ENCODE measurements at places on chromosomes 11 and 22.

DNA sequence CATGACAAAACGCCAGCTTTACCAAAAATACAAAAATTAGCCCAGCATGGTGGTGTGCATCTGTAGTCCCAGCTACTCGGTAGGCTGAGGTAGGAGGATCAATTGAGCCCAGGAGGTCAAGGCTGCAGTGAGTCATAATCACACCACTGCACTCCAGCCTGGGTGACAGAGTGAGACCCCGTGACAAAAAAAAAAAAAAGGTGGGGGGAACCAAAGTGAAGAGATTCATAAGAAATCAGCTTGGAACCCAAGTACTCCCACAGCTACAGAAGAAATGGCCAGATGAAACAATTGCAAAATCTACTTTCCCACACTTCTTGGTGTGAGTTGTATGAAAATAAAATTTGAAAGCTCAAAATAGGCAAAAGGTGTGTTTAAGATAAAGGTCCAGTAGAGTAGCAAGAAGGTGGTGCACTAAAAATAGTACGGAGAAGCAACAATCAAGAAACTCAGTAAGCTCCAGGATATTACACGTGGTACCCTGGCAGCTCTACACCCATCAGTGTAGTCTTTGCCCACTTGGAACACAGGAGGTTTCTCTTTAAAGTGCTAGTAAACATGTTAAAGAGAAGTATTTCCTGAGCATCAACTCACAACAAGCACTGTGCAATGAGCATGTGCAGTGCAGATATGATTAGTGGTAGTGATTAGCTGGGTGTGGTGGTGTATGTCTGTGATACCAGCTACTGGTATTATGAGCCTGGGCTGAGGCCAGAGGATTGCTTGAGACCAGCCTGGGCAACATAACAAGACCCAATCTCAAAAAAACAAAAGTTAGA, 5.3 kb downstream of the HARBI1 start:
- no peak for DNase-seq

DNA sequence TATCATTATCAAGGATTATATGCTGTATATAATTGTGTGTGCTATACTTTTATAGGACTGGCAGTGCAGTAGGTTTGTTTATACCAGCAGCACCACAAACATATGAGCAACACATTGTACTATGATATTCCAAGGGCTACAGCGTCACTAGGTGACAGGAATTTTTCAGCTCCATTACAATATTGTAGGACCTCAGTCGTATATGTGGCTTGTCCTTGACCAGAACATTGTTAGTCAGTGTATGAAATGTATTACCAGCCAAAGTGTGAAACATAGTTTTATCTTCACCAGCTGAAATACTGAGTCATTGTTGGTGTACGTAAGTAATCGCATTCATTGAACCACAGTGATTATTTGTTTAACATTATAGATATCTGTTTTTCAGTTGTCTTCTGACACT, 20.4 kb downstream of the JHY start:
- DNase-seq, result no peak

- no peak for DNase-seq
Observed at GRCh38 chr22:33101550-33101949, 43.4 kb upstream of the SYN3 start.

DNA sequence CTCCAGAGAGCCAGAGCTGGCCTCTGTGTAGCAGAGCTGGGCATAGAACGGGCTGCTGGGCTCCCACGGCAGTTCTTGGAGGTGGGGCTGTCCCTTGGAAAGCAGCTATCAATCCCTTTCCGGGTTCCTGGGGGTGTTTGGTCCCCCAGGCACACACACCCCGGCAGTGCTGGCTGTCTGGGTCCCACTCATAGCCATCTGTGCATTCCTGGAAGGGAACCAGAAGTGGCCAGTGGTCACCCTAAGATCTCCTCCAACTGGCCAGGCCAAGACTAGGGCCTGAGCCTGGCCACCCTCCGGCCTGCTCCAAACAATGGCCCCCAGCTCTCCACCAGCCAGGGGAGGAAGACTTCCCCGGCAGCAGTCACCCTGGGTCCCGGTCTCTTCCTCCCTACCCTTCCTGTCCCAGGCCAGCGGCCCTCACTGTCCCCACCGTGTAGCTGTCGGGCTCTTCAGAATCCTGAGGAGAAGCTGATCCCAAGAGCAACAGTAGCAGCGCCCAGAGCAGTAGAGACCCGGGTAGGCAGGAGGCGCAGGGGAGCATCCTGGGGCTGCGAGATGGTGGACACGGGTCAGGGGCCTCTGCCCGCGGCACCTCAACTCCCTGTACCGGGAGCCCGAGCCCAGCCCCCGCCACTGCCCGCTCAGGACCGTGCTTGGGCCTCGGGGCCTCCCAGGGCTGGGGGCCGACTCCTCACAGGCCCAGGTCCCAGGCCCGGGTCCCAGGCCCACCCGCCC, 620 bp downstream of the EFEMP2 start:
- DNase-seq, result no peak

GRCh38 chr22:36536717-36537116, 7.8 kb upstream of the EIF3D start:
- DNase-seq, result no peak

GRCh38 chr22:50078761-50079160, 6.5 kb downstream of the MLC1 start:
- DNase-seq, result no peak

- DNase-seq, result no peak
Observed at GRCh38 chr22:50415426-50415825, 59.4 kb downstream of the SBF1 start.

GRCh38 chr11:87465716-87466115, 428.0 kb downstream of the TMEM135 start:
- DNase-seq, result no peak

DNA sequence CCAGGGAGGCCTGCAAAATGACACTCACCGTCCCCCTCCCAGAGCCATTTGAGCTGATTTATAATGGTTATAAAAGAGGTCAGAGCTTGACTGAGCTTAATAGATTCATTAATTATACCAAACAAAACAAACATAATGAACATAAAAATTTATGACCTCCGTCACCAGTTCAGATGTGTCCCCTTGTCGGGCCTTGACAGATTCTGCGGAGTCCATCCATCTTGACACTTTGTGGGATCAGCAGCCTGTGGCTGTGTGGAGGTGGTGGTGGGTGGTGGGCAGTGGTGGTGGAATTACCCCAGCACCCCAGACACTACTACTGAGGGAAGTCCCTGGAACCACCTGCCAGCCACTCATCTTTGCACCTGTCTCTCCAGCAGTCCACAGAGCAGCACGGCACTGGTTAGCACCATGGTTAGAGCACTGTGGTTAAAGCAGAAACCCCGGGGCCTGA, 83.5 kb downstream of the DSCAML1 start:
- DNase-seq, result no peak

DNA sequence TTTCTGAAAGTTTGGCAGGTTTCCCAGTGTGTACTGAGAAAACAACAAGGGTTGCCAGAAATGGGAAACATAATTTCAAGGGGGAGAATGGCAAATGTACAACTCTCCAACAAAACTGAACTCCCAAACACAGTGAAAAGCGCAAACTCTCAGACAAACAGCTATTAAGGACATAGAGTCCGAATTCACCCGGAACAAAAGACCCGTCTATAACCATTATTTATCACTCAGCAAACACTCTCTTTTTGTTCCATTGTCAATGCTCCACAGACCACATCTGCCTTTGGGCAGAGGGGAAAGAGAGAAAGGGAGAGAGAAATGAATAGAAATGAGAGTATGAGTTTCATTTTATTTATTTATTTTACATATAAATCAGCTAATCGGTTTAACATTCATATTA, 21.7 kb downstream of the KIRREL3 start:
- no peak for DNase-seq

DNA sequence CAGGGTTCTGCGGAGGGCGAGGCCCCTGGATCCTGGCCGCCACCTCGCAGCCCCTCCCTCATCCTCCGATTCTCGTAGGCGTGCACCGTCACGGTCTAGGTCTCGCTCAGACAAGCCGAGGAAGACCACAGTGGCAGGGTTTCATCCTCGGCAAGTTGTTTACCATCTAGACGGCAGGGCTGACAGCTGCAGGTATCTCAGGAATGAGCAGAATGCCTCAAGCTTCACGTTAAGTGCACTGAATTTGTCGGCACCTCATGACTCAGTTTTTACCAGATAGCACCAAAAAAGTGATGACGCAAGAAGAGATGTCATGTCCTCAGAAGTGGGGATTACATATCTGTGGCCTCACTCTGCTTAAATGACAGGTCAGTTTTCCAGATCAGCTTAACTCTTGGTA, 35.1 kb downstream of the WT1 start:
- DNase-seq, result no peak

DNA sequence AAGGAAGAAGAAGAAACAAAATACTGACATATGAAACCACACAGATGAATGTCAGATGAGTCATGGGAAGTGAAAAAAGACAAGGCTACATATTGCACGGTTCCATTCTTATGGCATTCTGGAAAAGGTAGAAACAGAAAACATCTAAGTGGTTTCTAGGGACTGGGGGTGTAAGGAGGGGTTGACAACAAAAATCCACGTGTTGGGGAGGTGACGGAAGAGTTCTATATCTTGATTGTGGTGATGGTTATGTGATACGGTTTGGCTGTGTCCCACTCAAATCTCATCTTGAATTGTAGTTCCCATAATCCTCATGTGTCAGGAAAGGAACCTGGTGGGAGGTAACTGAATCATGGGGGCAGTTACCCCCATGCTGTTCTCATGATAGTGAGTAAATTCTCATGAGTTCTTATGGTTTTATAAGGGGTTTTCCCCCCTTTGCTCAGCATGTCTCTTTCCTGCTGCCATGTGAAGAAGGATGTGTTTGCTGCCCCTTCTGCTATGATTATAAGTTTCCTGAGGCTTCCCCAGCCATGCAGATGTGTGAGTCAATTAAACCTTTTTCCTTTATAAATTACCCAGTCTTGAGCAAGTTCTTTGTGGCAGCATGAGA, 6.4 kb upstream of the ARFGAP3 start:
- peak; percentile 9 for DNase-seq

DNA sequence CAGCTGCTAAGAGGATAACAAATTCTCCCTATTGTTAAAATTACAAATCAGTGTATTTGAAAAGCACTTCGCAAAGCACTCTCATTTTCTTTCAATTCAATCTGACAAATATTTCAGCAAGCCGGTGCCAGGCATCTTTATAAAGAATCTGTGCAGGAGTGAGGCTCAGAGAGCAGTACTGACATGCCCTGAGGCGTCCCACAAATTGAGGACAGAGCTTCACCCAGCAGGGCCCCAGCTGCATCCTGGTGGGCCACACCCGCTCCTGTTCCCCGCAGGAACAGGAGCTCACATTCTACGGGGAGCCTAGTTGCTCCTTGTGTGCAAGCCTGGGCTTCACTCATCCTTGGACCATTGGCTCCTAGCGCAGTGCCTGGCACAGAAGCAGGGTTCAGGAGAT, 60.9 kb upstream of the EIF3D start:
- DNase-seq, result no peak

GRCh38 chr22:29780748-29781676, 13.8 kb downstream of the UQCR10 start:
- no peak for DNase-seq

DNA sequence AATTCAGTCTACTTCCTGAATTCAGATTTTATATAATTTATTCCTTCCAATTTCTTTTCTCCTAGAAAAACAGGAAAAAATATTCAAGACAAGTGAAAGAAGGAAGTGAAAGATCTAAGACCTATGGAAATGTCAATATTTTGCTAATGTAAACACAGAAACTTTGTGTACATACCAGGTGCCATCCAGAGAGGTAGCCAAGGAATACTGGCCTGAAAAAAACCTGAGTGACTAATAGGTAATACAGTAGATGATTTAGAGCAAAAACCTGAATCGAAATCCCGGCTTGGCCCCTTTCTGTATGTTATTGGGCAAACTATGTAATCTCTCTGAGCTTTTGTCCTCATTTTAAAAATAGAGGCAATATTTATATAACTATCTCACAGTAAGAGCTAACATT, 59.2 kb upstream of the FSHB start:
- no peak for DNase-seq

DNA sequence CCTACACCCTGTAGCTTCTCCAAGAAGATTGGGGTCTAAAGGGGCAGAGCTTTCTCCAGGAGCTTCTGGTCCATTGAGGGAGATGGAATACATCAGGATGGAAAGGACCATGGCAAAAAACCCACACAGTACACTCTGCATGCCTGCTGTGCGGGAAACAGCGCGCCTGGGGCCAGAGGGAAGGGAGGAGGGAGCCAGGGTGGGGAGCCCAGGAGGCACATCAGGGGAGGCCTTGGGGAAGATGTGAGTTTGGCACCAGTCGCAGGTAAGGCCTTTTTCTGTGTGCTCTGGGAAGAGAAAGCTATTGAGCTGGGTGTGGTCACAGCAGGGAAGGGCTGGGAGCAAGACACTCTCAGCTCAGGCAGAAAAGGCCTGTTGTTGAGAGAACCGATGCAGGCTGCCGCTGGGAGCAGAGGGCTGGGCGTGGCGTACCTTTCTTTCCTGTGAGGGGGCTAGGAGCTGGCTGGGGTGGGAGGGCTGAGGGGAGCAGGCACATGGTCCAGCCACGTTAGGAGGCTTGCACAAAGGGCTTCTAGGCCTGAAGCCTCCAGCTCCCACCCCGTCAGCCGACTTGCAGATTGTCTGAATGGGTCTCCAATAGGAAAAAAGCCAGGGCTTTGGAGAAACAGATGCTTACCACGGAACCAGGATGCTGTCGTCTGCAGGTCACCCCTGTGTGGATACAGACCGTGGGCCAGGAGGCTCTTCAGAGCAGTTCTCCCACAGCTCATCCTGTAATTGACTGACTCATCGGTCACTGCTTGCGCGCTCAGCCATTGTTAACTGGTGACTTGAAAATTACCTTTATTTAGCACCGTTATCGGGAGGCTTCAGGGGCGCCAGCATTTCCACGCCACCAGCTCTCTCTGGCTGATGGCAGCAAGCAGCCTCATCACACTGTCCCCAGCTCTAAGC, 237.3 kb downstream of the ST3GAL4 start:
- no peak for DNase-seq

GRCh38 chr11:86143087-86144030, 74.5 kb upstream of the PICALM start:
- no peak for DNase-seq

DNA sequence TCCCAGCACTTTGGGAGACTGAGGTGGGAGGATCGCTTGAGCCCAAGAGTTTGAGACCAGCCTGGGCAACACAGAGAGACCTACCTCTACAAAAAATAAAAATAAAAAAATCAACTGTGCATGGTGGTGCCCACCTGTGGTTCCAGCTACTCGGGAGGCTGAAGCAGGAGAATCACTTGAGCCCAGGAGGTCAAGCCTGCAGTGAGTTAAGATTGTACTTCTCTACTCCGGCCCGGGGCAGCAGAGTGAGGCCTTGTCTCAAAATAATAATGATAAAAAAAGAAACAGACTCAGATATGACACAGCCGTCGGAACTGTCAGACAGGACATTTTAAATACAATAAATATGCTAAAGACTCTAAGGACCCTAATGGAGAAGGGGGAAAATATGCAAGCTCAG, 18.4 kb downstream of the ASCL2 start:
- no peak for DNase-seq

Data from central memory CD4-positive, alpha-beta T cell (primary cell).